NCI-H774 (cell line): ENCODE measurements at places on chromosomes 3 and 15.

- peak; percentile 48 for DNase-seq
Measured at GRCh38 chr3:129605203-129605921, 1.1 kb downstream of the PLXND1 start.

DNA sequence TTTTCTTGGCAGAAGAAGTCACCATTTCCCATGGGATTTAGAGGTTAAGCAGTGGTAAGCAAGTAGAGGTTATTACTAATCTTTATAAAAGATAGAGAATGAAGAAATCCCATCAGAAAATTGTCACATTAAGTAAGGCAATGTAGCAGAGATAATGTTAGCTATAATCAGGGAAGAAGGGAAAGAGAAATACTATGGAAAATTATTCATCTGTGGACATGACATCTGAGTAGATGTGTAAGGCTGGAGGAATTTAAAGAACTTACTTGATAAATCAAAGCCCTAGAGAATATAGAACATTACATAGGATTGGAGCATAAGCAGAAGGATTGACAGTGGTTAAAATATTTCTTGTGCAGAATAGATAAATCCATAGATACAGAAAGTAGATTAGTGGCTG lies 553.1 kb upstream of the CBLB start:
- DNase-seq: no peak

GRCh38 chr3:331881-332280 lies 135.3 kb downstream of the CHL1 start:
- no peak for DNase-seq

DNA sequence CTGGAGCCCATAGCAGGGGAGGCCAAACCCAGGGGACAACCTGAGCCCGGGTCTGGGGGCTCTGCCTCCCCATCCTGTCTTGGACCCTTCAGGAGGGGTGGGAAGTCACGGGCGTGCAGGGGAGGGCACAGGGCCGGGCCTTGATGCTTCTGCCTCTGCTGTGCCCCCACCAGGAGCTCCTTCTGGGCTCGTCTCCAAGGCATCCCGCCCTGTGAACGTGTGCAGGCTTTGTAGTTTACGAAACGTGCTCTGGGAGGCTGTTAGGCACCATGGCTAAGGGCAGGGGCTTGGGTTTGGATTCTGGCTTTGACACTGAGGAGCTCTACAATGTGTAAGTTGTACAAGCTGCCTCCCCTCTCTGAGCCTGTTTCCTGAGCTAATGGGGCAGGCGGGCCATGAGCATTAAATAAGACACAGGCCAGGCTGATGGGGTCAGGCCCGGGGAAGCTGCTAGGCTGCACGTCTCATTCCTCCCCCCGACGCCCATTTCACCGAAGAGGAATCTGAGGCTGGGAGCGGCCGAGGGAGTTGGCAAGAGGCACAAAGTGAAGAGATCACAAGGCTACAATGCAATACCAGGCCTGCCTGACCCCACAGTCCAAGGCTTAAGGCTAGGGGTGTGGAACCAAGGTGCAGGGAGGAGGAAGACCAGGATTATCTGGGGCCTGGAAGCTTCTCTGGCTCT lies 19.6 kb downstream of the PLXND1 start:
- no peak for DNase-seq

DNA sequence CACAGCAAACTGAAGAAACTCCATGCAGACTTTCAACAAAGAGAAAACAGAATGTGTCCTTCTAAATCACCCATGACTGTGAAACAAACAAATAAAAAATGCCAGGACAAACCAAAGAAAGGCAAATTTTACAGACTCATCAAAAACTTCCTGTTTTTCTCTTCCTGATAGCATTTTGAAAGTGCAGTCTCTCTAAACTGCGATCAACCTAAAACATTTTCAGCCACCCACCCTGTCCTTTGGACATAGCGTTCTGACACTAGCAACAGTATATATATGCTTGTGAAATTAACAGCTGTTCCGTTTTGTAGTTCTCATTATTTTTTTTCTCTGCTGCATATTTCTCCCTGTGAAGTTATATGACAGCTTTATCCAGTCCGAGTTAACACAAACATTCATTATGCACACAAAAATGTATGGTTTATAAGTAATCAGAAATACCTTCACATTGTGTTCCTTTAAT lies 151.7 kb downstream of the FBN1 start:
- no peak for DNase-seq

DNA sequence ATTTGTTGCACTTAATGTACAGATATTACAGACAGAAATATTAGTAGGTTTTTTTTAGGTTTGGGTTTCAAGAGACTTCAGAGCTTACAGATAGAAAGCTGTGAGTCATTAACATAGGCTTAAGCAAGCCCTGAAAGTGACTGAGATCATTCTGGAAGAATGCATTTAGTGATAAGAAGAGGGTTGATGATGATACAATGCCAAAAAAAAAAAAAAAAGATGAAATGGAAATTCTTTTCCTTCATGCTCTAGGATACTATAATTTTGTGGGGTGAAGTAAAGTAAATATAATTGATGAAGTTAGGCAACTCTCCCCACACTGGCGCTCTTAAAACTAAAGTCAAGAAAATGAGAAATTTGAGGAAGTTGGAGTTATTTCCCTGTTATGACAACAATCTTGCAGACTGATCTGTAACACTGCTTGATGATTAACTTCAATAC lies 169.4 kb upstream of the ZNF385D start:
- DNase-seq: no peak

- DNase-seq: no peak
Measured at GRCh38 chr3:101017017-101017416, 23.8 kb upstream of the ABI3BP start.

DNA sequence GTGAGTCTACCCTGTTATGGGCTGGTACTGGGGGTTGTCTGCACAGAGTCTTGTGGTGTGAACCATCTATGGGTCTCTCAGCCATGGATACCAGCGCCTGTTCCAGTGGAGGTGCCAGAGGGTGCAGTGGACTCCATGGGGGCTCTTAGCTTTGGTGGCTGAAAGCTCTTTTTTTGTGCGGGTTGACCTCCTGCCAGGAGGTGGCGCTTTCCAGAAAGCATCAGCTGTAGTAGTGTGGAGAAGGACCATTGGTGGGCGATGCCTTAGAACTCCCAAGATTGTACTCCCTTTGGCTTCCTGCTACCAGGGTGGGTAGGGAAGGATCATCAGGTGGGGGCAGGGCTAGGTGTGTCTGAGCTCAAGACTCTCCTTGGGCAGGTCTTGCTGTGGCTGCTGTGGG lies 602.6 kb downstream of the RSL24D1 start:
- DNase-seq: no peak

GRCh38 chr3:128518587-128519490 lies 25.8 kb upstream of the GATA2 start:
- no peak for DNase-seq

- DNase-seq: no peak
Measured at GRCh38 chr15:80619680-80620079, 75.4 kb upstream of the ABHD17C start.

DNA sequence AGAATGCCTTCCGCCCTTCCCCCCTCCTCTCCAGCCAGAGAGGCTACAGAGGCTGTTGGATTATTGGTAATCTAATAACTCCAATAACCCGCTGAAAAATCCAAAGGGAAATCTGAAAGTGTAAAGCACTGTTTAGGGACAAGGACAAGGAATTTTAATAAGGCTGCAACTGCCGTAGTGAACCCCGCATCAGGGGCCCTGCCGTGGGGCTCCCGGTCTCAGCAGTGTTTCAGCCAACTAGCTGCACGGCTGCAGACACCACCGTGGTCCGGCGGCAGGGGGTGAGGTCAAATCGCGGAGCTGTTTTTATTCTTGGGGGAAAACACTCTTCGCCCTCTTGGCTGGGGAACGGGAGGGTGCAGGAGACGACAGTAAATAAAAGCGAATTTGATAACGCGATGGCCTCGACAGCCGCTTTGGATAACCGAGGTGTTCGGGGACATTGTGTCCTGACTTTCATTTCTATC lies 6.1 kb downstream of the BCL6 start:
- DNase-seq: peak; percentile 54

DNA sequence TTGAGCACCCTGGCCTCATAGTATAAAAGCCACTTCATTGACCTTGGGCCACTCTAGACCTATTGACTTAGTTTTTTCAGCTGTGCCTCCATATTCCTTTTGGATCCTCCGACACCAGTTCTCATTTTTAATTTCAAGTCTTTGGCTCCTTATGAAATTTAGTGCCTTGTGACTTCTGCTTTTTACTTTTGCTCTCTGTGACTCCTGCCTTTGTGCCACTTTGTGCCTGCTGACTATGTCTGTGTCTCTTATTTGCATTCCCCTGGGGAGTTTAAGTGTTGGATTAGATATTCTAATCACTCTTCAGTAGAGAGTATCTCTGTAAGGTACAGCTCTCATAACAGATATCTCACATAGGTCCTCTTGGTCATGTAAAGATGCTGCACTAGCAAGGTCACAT lies 39.6 kb upstream of the GPR149 start:
- no peak for DNase-seq

- DNase-seq: no peak
Measured at GRCh38 chr15:66114863-66115425, 138.6 kb downstream of the MEGF11 start.

- DNase-seq: no peak
Measured at GRCh38 chr3:13495351-13495813, 15.3 kb downstream of the HDAC11 start.

DNA sequence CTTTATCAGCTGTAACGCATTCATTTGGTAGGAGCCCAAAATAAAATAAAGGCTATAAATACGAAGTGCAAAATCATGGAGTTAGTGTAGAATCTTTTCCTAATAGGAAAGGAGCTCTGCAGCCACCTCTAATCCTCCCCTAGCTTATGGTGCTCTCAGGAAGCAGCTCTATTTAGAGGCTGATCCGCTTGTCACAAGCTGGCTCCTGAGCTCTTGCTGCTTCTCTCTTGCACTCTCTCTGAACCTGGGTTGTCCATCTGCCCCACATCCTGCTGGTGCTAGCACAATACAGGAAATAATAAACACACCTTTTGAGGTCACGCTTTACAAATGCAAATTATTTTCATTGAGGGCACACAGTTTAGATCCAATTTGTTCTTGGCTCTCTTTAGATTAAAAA lies 37.3 kb upstream of the BFSP2 start:
- peak; percentile 15 for DNase-seq

- no peak for DNase-seq
Measured at GRCh38 chr3:29478611-29479010, 197.7 kb downstream of the RBMS3 start.

DNA sequence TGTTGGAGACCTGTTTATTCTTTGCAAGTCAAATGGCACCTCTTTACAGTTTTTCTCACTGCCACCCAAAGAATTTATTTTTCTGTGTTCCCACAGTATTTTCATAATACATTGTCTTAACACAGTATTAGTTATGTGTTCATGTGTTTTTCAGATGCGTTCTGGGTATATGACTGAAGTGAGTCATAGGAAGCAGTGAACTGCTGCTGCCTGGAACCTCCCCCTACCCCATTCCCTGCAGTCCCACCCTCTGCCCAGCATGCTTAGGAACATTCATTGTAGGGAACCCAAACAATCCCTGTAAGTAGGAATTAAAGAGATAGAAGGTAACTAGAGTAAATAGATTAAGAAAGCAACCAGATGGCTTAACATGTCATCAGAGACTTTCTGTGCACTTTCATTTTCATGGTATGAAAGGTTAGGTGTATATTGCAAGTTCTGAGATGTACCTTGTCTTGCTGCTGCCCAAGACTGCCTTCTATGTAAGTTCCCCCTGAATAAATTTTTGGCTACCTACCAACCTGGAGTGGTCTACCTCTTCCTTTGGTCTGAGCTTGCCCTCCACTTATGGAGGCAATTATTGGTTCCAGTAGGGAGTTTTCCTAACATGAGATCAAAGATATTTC lies 21.9 kb upstream of the SQOR start:
- DNase-seq: no peak

DNA sequence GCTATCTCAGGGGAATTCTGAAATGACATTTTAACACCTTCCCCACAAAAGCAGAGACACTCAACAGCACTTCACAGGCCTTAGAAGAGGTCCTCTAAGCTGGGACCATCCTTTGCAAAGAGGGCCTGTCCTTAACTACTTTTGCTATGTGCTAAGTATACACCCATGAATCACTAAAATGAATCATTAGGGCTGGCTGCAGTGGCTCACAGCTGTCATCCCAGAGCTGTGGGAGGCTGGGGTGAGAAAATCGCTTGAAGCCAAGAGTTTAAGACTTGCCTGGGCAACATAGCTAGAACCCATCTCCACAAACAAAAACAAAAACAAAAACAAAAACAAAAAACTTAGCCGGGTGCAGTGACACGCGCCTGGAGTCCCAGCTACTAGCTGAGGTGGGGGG lies 53.9 kb upstream of the MELTF start:
- DNase-seq: no peak

GRCh38 chr3:143121241-143122088 lies 1.9 kb downstream of the CHST2 start:
- no peak for DNase-seq

DNA sequence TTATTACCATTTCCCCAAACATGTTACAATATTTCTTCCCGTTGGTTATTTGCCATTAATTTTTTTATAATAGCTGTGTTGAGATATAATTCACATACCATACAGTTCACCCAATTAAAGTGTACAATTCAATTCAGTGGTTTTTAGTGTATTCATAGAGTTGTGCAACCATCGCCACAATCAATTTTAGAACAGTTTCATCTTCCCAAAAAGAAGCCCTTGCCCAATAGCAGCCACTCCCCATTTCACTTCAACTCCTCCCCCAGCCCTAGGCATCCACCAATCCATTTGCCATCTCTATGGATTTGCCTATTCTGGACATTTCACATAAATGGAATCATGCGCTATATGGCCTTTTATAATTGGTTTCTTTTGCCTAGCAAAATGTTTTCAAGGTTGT lies 225.1 kb downstream of the EPHB1 start:
- no peak for DNase-seq

- DNase-seq: no peak
Measured at GRCh38 chr3:74273555-74274402, 340.7 kb downstream of the CNTN3 start.

DNA sequence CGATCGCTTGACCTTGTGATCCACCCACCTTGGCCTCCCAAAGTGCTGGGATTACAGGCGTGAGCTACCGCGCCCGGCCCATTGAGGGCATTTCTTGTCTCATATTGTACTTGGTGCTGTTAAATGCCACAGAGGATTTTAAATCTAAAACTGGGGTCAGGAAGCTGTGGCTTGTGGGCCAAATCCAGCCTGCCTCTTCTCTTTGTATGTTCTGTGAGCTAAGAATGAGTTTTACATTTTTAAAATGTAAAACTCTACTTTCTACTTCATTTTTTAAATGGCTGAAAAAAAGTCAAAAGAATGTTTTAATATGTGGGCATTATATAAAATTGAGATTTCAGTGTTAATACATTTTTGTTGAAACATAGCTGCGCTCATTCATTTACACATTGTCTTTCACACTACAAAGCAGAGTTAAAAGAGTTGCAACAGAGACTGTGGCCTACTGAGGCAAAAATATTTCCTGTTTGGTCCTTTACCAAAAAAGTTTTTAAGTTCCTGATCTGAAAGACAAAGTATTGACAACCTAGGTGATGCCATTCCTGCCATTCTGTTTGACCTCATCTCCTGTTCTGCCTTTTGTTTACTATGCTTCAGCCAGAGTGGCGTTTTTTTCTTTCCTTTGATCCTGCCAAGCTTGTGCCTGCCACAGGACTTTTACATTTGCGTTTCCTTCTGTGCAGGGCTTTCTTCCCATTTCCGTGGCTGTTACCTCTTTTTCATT lies 50.4 kb downstream of the PDCD6IP start:
- no peak for DNase-seq

GRCh38 chr15:67225336-67225735 lies 29.1 kb downstream of the AAGAB start:
- DNase-seq: no peak

- DNase-seq: no peak
Measured at GRCh38 chr3:105584003-105584790, 217.5 kb downstream of the ALCAM start.
